ENCODE measurements at places on chromosomes 2 and 18.

DNA sequence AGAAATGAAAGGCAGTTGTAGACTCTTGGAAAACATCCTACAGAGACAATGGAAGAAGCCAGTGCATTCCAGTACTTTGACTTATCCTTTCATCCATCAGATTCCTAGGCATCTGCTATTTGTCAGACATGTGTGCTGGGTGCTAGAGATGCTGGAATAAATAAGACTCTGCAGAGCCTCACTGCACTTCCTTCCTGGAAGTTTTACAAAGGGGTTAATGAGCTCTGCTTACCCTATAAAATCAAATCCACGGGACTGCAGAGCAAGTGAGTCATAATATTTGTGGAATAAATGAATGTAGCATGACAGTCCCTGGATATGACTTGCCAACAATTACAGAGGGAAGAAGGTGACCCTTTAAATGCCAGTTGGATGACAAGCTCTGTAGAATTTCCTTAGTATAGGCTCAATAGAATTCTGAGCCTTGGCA, 52.7 kb upstream of the NPAS2 start:
- no peak for DNase-seq

DNA sequence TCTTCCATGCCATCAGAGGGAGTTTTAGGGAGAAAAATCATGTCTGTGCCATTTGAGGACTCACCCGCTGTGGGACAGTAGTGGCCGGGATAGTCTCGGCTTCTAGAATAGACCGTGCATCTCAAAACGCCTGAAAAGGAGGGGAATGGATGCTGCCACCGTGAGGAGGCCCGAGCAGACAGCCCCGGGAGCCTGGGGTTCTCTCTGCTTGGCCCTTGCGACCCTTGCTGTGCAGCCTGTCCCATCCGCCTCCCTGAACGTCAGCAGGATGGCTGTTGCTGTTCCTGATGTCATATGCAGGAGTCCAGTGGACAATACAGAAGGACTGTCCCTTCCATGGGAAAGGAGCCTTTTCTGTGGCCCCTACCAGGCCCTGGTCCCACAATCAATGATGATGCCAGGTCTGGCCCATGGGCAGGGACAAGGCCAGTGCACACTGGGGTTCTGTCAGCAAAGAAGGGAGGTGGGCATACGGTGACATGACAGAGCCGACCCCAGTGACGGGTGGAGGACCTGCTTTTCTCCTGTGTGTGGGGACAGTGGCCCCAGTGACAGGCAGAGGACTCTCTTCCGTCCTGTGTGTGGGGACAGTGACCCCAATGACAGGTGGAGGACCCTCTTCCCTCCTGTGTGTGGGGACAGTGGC, 58.8 kb downstream of the ACKR3 start:
- DNase-seq: no peak

- DNase-seq: no peak
Measured at GRCh38 chr18:59343926-59344325, 15.1 kb downstream of the LMAN1 start.

GRCh38 chr18:69239849-69240674, 160.6 kb upstream of the DOK6 start:
- no peak for DNase-seq

GRCh38 chr2:9780368-9781130, 62.7 kb upstream of the TAF1B start:
- DNase-seq: no peak

DNA sequence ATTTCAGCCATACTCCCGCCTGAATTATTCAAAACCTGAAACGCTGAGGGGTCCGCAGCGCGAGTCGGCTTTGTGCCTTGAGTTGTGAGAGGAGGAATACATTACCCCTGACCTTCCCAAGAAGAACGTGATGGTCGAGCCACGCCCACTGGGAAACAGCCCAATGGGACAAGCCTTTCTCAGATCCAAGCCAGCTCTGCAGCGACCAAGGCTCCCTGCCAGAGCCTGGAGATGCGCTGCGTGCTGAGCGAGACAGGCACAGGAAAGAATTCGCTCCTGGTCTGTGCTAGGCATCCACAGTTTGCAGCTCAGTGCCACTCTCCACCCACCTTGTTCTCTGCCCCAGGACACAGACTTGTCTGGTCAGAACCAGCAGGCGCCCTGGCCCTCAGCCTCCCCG, 74.1 kb upstream of the GLI2 start:
- DNase-seq: peak; percentile 57

DNA sequence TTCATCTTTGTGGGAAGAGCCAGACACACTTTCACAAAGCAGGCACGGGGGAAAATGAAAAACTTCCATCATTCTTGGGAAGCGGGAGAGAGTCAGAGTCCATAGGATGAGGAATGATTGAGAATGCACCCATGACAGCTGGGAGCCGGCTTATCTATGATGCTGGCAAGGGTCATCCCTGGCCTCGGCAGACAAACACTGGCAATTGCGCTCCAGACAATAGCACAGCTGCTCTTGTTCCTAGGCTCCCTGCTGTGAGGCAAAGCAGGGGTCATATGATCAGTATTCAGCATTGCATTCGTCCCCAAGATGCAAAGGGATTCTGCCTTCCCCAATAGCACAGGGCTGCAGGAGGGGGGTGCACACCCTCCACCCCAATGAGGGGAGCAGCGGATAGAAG, 33.0 kb downstream of the CYRIA start:
- DNase-seq: no peak

DNA sequence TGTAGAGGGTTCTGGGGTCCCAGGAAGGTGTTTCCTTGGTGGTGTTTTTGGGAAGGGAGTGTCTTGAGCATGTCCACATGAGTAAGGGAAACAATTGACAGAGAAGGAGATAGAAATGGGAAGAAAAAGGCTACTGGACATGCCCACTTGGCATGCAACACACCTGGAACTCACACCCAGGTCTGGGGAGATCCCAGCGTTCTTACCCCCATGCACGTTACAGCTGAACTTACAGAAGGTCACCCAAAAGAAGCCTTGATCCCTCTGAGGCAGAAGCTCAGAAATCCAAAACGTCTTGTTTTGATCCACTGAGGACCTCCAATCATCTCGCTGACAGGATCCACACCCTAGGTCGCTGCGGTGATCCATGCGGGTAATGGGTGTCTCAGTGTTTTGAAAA, 142.0 kb downstream of the ZNF516 start:
- DNase-seq: no peak

- peak; percentile 20 for DNase-seq
Measured at GRCh38 chr2:43210467-43211303, 15.7 kb downstream of the ZFP36L2 start.

GRCh38 chr2:171712051-171712450, 24.8 kb downstream of the DYNC1I2 start:
- DNase-seq: no peak

DNA sequence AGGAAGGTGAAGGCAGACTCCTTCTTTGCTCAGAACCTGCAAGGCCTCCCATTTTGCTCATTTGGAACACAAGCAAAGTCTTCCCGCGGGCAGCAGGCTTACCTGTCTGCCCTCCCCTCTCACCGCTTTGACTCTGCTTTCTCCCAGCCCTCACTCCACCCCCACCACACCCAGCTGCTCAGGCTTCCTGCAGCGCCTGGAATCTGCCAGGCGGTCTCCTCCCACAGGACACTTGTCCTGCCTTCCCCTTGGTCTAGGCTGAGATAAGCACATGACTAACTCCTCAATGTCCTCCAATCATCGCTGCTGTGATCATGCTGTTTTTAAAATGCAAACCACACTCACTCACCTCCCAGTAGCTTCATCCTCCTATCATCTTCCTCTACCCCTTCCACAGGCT, 430.0 kb downstream of the ZNF516 start:
- no peak for DNase-seq

DNA sequence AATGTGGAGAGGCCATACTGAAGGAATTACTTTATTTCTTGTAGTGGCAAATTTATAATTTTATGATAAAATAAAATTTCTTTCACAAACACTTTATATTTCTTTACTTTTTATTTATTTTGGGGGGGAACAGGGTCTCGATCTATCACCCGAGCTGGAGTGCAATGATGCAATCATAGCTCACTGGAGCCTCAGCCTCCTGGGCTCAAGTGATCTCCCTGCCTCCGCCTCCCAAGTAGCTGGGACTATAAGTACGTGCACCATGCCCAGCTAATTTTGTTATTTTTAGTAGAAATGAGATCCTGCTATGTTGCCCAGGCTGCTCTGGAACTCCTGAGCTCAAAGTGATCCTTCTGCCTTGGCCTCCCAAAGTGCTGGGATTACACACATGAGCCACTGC, 59.6 kb downstream of the SOS1 start:
- no peak for DNase-seq

GRCh38 chr2:210606001-210606400, 49.6 kb downstream of the CPS1 start:
- no peak for DNase-seq

GRCh38 chr2:38586931-38587330, 15.8 kb downstream of the HNRNPLL start:
- DNase-seq: no peak

DNA sequence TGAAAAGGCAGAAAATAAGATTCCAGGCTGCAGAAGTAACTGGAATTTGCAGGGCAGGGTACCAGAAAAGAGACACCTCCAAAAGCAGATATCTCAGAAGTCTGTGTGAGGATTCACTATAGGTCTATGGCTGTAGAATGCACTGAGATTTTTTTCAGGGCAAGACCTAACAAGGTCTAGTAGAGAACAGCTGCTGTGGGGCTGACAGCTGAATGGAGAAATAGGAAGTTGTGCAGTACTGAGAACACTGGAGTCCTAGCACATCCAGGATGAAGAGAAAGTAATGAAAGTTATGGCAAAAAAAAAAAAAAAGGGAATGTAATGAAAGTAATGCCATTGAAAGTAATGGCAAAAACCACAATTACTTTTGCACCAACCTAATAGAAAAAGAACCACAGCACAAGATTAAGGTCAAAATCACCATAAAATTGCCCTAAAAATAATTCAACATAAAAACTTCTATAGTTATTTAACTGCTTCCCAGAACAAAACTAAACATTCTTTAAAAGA, 57.3 kb downstream of the CPO start:
- DNase-seq: no peak

DNA sequence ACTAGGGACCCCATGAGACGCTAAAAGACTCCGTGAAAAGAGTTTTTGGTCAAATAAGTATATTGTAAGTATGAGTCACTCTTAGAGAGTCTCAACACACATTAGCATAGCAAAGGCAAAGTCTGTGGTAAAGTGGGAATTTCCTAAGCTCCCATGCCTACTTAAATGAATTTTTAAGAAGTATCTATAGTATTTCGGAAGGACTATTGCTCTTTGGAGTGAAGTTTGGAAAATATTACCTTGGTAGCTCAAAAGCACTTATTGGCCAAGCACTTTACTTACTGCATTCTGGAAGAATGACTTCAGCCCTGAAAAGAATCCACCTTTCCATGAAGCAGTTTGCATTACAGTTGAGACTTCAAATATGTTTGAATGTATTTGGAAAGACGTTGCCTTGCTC, 57.1 kb downstream of the CAVIN2 start:
- no peak for DNase-seq

- DNase-seq: no peak
Measured at GRCh38 chr2:237283131-237283928, 130.6 kb downstream of the COL6A3 start.

DNA sequence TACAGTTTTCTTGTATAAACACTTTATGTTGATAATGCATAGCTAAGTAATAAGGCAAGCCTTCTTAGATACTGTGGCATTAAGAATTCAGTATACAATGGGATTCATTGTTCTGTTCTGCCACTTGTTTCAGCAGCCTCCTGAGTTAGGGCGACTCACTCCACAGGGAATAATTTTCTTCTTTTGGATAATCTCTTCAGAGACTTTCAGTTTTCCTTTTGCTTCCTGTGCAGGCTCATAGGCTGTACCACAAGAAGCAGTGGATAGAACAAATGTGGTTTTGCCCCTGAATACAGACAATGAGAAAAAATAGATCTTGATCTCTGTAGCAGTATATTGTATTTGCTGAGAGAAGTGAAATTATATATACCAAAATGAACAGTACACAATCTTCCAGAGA, 298.0 kb downstream of the ZNF407 start:
- no peak for DNase-seq

All from caudate nucleus (tissue), 63 donors.